ENCODE measurements at places on chromosomes 5 and 9.

- DNase-seq = no peak
These were observed 113.8 kb downstream of the RAPGEF6 start for GRCh38 chr5:131521252-131521651.

DNA sequence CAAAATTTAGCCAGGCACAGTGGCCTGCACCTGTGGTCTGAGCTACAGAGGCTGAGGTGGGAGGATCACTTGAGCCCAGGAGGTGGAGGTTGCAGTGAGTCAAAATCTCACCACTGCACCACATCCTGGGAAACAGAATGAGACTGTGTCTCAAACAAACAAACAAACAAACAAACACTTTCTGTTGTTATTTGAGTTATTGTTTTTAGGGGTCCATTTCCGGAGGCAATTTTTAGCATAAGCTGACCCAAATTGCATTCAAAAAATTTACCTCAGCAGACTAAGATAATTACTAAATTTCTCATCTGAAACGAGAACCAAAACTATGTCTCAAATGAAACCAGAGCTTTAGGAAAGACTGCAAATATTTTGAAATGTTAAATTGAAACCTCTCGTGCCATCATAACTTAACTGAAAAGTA, 1485.1 kb downstream of the EFNA5 start:
- no peak for DNase-seq

- DNase-seq = no peak
These were observed 158.0 kb downstream of the TRIO start for GRCh38 chr5:14301186-14301585.

GRCh38 chr5:62142351-62142750, 163.7 kb upstream of the KIF2A start:
- no peak for DNase-seq

- no peak for DNase-seq
These were observed 12.3 kb downstream of the ZSWIM6 start for GRCh38 chr5:61344187-61344944.

- no peak for DNase-seq
These were observed 252.3 kb downstream of the DNAH5 start for GRCh38 chr5:13692172-13692571.

DNA sequence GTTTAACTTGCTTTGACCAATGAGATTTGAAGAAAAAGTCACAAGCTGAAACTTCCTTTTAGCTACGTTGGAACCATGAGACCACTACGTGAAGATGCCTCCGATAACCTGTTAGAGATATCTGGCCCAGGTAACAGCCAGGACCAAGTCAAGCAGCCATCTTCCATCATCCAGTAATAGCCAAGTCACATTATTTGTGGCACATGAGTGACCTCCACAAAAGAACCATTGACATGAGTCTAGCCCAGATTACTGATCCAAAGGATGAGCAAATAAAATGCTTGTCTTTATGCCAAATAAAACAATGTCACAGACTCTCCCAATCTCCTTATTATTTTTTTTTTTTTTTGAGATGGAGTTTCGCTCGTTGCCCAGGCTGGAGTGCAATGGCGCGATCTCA, 1.6 kb downstream of the DEPDC1B start:
- DNase-seq = no peak

- DNase-seq = no peak
These were observed 93.5 kb upstream of the HAND1 start for GRCh38 chr5:154571325-154572035.

- no peak for DNase-seq
These were observed 72.7 kb downstream of the LURAP1L start for GRCh38 chr9:12847561-12847960.

DNA sequence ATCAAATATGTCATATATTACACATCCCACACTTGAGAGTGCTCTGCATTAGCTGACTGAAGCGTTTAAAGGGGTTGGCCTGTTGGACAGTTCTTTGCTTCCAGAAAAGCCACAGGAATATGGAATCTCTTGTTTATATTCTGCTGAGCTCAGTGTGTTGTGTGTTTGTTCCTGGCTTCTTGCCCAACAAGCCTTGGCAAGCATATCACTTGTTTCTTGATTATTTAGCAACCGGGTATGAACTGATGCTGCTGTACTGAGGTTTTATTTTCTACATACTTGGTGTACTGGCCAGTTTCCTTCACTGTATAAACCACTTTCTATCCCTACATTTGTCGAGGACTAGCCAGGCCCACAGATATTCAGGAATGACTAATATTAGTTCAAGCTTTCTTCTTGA, 378.9 kb downstream of the KCTD16 start:
- DNase-seq = no peak

DNA sequence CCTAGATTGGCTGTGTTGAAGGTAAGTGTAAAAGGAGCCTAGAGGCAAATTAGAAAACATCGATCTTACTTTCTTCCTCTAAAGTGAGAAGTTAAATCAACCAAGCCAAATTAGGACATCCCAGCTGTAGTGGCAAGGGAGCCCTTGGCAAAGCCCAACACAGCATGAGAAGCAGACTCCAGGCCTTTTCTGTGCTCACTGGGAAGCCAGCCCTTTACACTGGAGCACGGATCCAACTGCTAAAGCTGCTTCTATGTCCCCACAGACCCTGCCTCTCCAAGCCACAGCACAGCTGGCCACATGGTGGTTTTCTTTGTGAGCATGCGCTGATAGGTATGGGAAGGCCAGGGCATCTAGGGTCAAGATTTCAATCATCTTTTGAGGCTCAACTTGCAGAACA, 94.1 kb downstream of the APBA1 start:
- no peak for DNase-seq

DNA sequence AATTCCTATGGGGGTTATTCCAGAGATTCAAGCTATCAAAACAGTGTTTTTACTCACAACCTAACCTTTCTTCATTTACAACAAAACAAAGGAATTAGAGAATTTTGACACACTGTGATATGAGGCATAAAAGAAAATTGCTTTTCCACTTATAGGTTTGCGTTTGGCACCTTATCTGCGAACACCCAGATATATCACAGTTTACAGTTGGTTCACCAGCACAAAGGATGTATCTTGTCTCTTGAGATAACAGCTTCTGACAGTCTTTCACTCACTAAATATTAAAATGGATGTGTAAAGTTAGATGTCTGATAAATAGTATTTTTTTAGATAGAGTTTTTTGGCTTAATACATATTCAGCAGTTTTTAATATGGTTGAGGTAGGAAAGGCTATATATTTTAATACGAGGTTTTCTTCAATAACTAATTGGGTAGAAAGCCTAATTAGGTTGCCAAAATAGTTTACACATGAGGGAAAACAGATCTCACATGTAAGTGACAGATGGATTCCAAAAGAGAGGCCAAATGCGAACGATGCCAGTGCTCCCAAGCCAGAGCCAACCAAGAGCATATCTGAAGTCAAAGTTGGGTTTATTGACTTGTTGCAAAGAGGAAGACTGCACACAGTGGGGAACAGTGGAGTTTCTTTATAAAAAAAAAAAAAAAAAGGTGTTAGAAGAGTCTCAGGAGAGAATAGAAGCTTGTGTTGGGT, 1495.2 kb downstream of the MAT2B start:
- no peak for DNase-seq

- no peak for DNase-seq
These were observed 11.4 kb downstream of the SLC38A9 start for GRCh38 chr5:55700745-55701144.

GRCh38 chr5:172640822-172641358, at the start of gene NEURL1B:
Gene NEURL1B, plus strand, starts transcription at chr5:172641263. Its CDS starts 144 bp downstream, at chr5:172641407.
- no peak for DNase-seq

GRCh38 chr5:57302643-57303042, 128.8 kb downstream of the GPBP1 start:
- no peak for DNase-seq

DNA sequence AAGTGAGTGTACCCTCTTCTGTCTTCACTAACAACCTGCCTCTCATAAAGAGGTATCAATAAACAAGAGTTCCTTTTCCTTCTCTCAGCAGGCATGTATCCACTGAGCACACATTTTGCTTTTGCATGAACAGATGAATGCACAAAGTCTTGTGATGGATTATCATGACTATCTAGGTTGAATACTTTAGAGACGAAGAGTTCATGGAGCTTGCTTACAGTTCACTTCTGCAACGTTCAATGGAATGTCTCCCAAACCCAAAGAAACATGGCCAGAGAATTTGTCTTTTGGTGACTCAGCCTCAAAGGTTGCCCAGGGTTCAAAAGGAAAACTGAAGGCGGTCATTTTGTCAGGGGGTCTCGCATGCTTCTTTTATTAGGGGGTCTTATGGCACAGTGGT, 55.4 kb downstream of the BRINP1 start:
- no peak for DNase-seq

Data from stimulated activated CD8-positive, alpha-beta memory T cell treated with anti-CD3 and anti-CD28 coated beads, Interleukin-2, amount 100 ng/mL, for 1 hour (primary cell).